NCI-H2107 (cell line): ENCODE measurements at places on chromosomes 6 and 20.

- DNase-seq = no peak
Observed at GRCh38 chr6:75091467-75092190, 114.2 kb downstream of the COL12A1 start.

GRCh38 chr6:8513174-8513573 lies 77.8 kb upstream of the SLC35B3 start:
- DNase-seq = no peak

DNA sequence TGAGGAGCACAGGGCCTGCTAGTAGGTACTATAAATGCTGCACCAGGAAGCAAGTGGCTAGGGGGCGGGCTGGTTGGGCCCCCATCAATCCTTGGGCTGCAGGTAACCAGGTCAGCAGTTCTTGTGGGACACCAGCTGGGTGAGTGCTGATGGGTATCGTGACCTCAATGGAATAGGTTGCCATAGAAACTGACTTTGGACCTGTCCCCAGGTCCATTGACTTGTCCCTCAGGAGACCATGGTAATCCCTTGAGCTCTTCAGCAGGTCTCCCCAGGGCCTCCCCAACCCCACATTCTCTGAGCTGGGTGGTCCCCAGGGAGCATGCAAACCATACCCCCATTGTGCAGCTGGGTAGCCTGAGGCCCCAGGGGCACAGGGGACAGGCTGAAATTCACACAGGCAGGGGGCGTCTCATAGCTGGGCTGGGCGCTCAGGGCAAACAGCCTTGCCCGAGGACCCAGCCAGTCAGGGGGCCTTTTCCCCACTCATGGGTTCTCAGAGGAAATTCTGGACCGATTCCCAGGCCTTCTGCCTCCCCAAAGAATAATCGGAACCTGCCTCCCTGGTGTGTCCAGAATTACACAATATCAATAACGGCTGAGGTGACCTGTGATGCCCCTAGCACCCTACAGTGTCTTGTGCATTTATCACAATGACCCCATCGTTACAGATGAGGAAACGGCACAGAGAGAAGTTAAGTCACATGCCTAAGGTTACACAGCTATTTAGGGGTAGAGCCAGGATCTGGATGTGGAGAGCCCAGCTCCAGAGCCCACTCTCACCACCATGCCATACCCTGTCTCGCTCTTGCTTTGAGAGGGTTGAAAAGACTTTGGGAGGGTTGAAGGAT lies 35.9 kb downstream of the SRC start:
- DNase-seq = no peak

DNA sequence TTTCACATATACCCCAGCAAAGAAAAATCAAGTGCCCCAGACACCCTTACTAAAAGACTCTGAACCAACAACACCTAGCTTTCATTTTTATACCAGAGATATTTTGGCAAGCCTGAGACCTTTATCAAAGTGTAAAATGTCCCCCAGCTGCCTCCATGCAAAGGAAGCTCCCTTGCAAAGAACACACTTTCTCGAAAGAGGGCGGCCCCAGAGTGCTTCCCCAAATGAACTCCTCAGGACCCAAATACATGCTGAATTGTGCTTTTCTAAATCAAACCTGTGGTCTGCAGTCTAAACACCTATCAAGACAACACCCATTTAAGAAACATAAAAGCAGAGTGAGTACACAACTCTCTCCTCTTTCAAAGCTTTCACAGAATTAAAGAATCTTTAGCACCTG lies 490 bp downstream of the IPCEF1 start:
- no peak for DNase-seq

DNA sequence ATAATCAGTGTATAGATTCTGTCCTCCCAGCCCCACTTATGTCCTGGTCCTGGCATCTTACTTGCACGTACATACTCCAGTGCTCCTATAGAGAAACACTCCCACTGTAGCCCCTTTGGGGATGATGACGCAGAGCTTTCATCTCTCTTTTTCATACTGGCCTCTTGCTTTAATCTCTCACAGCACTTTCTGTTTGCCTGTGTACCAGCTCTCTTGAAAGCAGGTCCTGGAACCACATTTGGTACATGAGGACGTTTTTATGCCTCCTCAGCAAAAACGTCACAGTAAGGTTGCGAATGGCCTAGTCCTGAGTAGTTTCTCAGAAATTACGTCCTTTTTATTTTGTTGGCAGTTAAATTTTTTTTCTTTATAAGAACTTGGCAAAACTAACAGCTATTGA lies 10.8 kb downstream of the L3MBTL3 start:
- DNase-seq = no peak

- DNase-seq = no peak
Observed at GRCh38 chr20:24747010-24747712, 201.9 kb upstream of the CST7 start.
